WERI-Rb-1 (cell line): ENCODE measurements at places on chromosomes 6 and 20.

GRCh38 chr6:157724138-157724820 lies 98.8 kb upstream of the SNX9 start:
- no peak for DNase-seq

DNA sequence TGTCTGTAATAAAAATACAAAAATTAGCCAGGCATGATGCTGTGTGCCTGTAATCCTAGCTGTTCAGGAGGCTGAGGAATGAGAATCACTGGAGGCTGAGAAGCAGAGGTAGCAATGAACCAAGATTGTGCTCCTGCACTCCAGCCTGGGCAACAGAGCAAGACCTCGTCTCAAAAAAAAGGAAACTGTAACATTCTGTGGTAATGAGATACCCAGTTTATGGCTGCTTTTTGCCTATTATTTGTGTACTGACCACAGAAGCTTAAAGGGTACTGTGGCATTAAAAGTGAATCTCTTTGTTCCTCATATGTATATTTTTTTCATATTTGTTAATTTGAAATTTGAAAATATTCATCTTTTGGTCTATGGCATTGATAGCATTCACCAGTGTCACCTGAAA lies 185.4 kb downstream of the UST start:
- no peak for DNase-seq

GRCh38 chr6:75864446-75864845 lies 115.4 kb downstream of the MYO6 start:
- no peak for DNase-seq

DNA sequence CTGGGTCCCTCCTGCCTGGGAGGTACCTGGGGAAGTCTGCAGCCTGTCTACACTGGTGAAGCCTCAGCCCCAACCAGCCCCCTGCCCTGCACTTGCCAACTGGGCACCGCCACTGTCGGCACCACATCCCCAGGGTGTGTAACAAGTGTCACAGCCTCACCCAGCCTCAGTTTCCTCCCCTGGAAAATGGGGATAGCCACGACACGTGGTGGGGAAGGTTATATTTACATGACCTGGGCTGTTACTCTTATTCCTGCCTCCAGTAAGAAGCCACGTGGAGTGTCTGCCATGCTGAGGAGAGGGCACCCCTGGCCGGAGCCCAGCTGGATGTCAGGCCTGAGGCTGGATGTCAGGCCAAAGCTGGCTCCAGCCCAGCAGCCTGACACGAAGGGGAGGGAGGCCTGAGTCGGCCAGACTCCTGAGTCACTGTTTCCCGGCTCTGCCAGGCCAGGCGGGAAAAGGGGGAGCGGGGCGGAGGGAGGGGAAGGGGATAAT lies 44.9 kb downstream of the SNAI1 start:
- peak; percentile 28 for DNase-seq

- peak; percentile 59 for DNase-seq
These were observed 6.7 kb downstream of the MTCH1 start for GRCh38 chr6:36979347-36979742.

- peak; percentile 78 for DNase-seq
These were observed 9.3 kb upstream of the RBM38 start for GRCh38 chr20:57381596-57382503.

DNA sequence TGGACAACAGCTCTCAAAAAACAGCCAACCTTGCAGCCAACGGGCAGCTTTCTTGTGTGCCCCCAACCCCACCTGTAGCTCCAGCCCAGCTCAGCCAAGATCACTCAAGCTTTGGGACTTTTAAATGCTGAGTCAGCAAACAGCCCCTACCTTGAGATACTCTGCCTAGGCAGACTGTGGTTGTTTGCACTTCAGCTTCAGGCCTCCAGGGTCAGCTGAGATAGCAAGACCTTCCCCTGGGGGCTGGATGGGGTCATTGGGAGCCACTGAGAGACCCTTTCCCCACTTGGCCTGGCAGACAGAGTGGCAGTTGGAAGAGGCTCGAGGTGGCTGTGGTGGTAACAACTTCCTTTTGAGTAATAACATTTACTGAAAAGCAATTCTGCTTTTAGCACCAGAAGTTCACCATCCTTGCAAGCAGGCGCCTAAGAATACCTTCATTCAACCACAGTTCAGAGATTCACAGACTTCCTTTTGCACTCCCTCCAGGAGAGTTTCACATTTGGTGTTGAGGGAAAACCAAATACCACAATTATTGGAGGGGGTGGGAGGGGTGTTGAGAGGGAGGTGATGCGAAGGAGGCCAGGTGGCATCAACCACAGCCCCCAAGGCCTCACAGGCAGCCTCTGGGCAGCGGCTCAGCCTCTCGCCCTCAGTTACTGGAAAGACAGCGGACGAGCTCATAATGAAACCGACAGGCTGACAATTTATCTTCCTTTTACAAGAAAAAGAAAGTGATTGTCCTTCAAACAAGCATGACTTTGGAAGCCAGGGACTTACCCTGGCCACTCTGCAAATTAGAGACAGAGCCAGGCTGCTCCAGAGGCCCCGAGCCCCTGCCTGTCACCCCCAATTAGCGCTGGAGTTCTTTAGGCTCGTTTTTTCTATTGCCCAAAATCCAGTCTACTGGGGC lies 148.1 kb downstream of the CEBPB start:
- no peak for DNase-seq

GRCh38 chr6:169850746-169851145 lies 99.3 kb downstream of the ERMARD start:
- no peak for DNase-seq

GRCh38 chr6:151205721-151206600 lies 33.8 kb upstream of the AKAP12 start:
- no peak for DNase-seq

DNA sequence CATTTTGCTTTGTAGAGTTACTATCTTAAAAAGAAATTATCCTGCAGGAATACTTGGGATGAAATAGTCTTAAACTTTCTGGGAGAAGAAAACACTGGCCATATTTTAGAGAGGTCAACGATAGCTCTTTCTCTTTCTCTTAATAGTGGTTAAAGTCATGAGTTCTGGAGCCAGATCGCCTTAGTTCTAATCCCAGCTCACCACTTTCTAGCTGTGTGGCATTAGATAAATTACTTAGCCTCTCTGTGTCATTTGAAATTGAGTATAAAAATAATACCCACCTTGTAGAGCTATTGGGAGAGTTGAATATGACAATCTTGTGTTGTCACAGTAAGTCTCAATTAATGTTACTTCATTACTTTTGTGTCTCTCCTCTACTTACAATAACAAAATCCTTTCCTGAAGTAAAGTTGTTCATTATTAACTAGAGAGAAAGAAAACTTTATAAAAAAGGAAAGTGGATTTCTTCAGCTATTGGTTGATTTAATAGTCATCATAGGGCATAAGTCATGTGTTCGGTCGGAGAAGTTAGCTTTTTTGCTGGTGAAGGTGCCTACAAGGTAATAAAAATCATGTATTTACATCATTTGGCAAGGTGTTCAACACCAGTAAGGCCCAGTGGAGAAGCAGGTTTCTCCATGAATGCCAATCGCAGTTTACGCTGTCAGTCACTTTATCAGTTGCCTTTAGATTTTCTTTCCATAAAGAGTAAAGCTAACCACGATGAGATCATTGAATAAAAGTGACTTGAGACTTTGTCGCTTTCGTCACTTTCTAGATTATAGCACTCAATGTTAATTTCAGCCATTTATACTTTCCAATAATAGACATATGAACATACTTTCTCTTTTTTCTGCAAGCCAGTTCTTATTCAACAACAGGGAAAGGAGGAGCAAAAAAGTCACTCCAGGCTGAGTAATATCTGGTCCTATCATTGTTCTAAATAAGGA lies 2.0 kb downstream of the NEDD9 start:
- DNase-seq, result no peak

GRCh38 chr6:130366107-130367005 lies 539 bp downstream of the TMEM200A start:
- DNase-seq, result peak; percentile 47

DNA sequence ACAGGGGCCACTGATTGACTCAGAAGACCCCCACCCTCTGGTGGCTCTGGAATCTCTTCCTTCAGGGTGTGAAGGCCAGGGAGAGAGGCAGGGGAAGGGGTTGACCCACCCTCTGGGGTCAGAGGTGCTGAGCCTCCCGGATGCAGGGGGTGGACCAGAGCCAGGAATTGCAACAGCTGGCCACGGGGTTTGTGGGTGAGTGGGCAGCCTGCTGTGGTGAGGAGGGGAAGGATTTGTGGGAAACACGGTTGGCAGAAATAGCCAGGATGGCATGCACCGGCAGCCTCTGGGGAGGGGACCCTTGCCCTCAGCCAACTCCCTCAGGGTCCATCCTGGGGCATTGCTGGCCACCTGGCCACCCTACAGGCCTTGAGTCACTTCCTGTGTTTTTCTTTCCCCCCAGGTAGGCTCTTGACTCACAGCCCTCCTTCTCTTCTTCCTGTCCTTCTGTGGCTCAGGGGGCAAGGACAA lies 92.8 kb downstream of the MRPL14 start:
- peak; percentile 9 for DNase-seq

GRCh38 chr6:148502083-148502772 lies 159.6 kb downstream of the SASH1 start:
- no peak for DNase-seq

DNA sequence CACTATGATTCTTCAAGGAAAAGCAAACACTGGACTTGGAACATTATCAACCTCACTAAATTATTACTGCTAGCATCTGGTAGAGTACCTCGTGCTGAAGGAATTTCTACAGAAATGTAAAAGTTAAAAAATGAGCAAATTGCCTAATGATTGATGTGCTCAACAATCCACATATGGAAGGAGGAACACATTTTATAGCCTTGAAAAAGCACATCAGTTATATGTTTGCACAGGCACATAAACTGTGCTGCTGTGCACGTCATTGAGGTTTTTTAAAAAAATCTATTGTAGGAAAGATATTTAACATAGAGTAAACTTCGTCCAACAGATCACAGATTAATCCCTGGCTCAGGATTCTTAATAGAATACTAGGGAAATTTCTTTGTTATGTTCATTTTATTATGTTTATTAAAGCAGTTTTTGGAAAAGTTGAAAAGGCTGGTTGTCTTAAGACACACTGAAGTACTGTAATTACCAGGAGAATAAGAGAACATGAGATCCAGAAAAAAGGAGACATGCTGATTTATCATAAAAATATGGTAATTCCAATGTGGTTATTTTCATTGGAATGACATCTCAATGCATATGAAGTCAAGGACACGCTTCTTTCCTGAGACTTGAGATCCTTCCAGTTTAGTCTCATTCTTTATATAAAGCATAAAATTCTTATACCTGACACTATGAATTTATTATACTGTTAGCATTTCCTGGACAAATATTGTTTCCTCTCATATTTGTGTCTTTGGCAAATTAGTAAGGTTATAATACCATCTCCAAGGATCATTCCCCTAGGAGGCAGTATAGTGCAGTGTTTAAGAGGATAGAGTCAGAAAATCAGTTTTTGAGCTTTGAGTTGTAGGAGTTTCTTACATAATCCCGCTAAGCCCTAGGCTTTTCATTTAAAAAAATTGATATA lies 511.1 kb downstream of the TENT5A start:
- DNase-seq, result no peak

- no peak for DNase-seq
These were observed 29.0 kb downstream of the HDGFL1 start for GRCh38 chr6:22598339-22598738.
